ENCODE measurements at places on chromosomes 11 and 22. TPM values are rescaled to one million over a fixed set of nuclear protein-coding genes. Genes with fewer than 3 reads are reported as not detected.
A peak's percentile ranks its signal among the peaks of the same experiment; 100 is the strongest.

DNA sequence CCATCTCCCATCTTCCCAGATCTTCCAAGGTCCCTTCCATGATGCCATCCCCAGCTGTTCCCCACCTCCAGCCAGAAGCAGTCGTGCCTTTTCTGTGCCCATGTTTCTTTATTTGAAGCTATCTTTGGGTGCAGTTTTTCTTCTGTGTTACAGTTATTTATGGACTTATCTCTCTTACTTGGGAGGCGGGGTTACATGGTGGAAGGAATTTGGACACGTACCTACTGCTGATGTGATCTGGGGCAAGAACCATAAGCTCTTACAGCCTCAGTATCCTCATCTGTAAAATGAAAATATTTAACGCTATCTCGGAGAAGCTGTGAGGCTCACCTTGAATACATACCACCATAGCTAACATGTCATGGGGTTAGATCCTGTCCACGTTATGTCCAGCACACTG, 98.9 kb downstream of the ZBTB16 start:
- no peak for DNase-seq

The LRRC4C gene
- 0.35 TPM for total RNA-seq

The GCAT gene
- total RNA-seq, result 61.3 TPM

DNA sequence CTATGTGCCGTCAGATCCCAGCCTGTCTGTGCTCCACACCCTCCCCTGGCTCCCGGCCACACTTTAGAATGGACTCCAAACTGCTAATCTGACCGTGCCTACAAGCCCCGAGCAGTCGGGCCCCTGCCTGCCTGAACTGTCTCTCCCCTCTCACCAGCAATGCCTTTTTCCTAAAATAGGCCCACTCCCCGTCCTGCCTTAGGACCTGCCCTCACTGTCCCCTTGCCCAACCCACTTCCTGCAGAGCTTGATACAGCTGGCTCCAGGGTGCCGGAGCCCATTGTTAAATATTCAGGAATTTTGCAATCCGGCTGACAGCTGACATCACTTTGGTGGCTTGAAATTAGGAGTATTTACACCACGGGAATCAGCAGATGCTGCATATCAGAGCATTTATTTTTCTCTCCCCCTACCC, 21.4 kb downstream of the MN1 start:
- DNase-seq, result peak; percentile 86

- DNase-seq, result no peak
These were observed 10.3 kb upstream of the SPON1 start for GRCh38 chr11:13952221-13952620.

- no peak for DNase-seq
These were observed 1.7 kb downstream of the YAP1 start for GRCh38 chr11:102111787-102112508.

DNA sequence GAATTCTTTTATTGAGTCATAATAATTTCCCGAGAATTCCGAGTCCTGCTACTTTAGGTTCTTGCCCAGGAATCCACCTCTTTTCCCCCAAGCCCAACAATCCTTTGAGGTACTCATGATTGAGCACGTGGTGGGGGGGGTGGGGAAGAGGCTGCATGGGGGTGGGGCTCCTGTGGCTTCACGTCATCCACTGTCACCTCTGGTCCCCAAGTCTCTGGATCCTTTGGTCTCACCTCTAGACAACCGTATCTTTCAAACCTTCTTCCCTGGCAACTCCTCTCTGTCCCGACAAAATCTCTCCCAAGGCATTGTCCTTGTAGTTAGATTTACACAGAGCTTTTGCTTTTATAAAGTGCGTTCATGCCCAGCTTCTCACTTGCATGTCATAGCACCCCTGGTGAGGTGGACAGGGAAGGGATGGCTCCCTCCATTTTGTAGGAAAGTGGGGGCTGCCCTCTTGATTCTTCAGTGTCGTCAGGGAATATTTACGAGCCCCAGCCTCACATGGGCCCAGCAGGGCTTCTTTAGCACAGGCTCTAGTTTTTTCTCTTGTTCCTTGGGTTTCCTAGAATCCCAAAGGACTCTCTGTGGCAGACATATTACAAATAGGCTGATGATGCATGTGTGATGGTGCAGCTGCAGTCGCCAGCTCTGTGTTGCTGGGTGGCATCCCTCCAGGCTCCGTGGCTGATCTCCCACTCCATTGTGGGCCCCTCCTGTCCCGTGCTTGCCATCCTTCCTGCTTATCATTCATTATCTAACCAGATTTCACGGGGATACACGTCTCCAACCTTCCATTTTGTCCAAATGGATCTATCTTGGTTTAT, 8.4 kb downstream of the UCP3 start:
- no peak for DNase-seq

The MAP6 gene
- 0.50 TPM for total RNA-seq

The DMC1 gene
- 5.0 TPM for total RNA-seq

GRCh38 chr11:40094954-40095353, 1364.5 kb downstream of the LRRC4C start:
- DNase-seq, result no peak

The DYNC2H1 gene
- total RNA-seq, result 23.5 TPM

GRCh38 chr11:14061721-14062120, 99.2 kb downstream of the SPON1 start:
- no peak for DNase-seq

DNA sequence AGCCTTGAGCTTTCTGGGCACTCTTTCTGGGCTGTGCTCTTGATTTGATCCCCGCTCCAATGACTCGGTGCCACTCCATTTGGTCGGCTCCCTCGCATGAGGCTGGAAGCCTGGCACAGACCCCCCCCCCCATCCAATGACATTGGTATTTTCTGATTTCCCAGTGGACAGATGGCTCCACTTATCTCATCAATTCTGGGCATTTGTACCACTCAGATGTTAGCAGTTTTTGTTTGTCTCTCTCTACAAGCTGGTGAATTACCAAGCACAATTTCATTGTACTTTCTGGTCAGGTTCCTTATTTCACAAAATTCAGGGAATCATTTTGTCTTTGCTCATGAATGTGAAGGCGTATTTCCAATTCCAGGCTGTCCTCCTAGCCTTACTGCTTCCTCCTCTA, 9.1 kb downstream of the DNAL4 start:
- DNase-seq, result no peak

The TMEM191B gene
- 26.3 TPM for total RNA-seq

DNA sequence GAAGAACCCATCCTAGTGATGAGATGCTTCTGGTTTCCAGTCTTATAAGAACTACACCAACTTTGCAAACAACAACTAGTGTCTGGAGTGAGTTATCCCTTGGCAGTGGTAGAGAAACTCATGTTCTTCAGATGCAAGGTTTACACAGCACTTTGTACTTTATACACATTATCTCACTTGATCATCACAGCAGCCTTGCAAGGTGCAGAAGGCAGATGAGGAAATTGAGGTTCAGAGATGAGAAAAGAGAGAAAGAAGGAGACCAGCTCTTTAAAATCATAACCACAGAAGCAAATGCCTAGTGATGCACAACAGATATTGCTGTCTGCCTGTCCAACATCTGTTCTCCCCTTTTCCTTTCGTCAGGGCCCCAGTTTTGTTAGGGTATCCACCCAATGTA, 16.7 kb upstream of the CD44 start:
- DNase-seq, result no peak

DNA sequence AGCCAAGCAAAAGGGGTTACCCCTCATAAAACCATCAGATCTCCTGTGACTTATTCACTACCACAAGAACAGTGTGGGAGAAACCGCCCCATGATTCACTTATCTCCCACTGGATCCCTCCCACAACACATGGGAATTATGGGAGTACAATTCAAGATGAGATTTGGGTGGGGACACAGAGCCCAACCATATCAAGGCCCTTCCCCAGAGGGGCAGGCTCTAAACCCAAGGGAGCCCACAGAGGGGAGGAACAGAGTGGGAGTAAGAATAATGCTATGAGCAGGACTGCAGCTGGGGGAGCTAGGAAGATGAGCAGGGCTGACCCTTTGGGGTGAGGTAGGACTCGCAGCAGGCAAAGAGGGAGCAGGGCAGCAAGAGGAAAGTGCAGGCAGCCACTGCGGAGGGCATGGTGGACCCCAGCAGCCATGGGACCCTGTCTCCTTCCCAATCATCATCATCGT, 59.3 kb downstream of the CD82 start:
- no peak for DNase-seq

DNA sequence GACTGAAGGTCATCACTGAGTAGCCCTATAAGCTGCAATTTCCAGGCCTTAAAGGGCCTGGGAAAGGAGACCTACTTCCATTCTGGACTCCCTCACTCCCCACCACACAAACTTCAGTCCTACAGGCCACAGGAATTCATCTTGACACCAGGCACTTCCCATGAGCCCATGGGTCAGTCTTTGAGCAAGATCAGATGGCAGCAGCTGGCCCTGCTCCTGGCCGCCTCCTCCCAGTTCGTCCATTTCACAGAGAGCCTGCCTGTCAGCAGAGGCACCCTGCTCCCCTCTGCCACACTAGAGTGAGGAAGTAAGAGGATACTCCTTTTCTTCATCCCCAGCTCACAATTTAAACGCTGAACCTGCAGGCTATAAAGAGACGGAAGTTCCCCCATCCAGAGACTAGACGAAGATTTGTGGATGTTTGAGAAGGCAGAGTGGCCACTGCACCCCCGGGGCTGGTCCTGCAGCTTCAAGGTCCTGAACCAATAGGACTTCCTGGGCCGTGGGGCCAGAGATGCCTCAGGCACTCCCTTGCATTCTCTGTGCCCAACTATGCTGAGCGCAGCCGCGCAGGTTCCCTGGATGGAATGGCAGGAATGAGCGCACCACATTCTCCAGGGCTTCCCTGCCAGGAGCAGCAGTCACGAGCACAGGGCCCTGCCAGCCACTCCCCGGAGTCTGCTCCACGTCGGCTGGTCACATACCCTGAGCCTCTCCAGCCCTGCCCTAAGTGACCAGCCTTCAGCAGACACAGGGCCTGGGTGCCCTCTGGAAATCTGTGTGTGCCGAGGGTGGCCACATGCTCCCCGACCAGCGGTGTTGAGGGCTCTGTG, 33.5 kb upstream of the BID start:
- no peak for DNase-seq

DNA sequence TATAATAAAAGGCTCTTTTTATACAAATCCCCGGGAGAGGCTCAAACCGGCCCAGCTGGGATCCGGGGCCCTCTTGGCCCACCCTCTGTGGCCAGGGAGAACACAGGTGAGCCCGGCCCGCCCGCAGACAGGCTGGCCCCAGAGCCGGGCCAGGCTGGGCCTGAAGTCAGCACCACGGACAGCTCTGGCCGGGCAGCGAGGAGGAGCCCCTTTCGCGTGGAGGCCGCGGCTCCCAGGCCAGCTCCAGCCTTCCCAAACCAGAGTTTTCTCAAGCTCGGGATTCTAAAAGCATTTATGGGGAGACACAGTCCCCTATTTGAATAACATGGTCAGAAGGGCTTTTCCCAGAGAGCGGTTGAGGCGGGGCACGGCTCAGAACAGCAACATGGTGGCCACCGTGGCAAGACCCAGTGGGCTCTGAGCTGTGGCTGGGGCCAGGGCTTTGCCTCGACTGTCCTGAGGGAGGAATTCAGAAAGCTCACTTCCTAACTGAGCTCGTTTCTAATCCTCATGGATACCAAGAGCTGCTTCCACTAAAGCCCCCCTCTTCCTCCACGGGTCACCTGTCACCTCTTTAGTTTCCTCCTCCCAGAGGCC, 115.4 kb downstream of the BRD1 start:
- DNase-seq, result no peak

- peak; percentile 70 for DNase-seq
These were observed 7.1 kb downstream of the TSPAN18 start for GRCh38 chr11:44733877-44734276.

GRCh38 chr11:8790968-8791367, 108.4 kb downstream of the RPL27A start:
- DNase-seq, result no peak

The MMP3 gene
- total RNA-seq, result not detected

The BAIAP2L2 gene
- total RNA-seq, result 5.6 TPM

GRCh38 chr22:39665229-39665628, 94.7 kb downstream of the CACNA1I start:
- DNase-seq, result peak; percentile 15

DNA sequence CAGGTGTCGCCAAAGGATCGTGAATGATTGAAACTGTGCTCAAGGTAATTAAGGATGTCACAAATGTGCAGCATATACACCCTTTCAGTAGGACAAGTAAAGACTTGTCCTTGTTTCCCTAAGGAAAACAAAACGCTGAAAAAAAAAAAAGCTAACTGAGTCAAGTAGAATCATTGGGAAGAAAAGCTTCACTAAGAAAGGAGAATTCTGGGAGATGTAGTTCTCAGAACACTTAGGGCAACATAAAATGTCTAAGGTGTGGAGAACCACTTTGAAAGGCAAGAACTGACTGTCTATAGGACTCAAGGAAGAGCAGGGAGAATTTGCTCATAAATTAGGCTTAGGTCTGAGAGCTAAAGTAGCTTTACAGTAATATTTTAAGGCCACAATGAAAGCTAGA, 2.9 kb upstream of the OR5T1 start:
- DNase-seq, result peak; percentile 56

DNA sequence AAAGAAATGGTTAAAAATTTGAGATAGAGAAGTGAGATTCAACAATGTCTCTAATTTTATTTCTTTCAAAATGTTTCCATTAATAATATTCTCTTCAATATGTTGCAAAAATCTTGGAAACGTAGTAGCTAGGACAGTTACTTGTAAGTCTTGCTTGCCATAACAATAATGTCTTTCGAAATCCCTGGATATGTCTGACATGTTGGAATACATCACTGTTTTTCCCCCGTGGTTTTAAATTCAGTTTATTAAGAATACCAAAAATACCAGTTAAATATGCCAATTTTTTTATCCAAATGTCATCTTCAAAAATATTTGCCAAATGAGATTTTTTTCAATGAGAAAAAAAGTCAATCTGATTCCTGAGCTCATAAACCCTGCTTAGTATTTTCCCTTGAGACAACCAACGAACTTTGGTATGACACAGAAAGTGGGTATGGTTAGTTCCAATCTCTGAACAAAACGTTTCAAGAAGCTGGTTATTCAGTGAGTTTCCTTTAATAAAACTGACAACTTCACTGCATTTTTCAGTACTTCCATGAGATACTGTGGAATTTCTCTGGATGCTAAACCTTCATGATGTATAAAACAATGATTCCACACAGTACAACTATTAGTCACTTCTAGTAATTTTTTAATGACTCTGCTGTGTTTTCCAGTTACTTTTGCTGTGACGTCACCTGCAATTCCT, 36.7 kb upstream of the AMPD3 start:
- DNase-seq, result no peak

- DNase-seq, result no peak
These were observed 60.3 kb downstream of the MTMR2 start for GRCh38 chr11:95863486-95864140.

DNA sequence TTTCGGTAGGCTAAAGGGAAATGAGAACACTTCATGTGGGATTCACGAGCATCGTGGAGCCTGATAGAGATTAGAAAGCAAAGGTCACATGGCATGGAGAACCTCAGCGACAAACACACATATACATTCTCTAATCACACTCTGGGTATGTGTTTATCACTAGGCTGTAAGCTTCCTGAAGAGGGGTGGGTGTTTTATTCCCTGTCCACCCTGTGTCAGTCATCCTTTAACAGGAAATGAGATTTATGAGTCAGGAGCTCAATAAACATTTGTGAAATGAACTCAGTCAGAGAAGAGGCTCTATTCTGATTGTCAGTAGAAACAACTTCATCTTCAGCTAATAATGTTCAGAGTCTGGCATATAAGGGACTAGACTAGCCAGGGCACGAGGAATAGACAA, 71.7 kb upstream of the EIF3M start:
- DNase-seq, result no peak

All from GM23338 (cell line).